ENCODE measurements at places on chromosomes 2 and 18. TPM values are rescaled to one million over a fixed set of nuclear protein-coding genes. Genes with fewer than 3 reads are reported as not detected.

Gene RNU2-63P
- not detected for total RNA-seq

Gene MERTK
- total RNA-seq = 1.8 TPM

Gene SCYGR4
- not detected for total RNA-seq

GRCh38 chr2:213162516-213163118, 11.2 kb upstream of the IKZF2 start:
- no peak for DNase-seq

DNA sequence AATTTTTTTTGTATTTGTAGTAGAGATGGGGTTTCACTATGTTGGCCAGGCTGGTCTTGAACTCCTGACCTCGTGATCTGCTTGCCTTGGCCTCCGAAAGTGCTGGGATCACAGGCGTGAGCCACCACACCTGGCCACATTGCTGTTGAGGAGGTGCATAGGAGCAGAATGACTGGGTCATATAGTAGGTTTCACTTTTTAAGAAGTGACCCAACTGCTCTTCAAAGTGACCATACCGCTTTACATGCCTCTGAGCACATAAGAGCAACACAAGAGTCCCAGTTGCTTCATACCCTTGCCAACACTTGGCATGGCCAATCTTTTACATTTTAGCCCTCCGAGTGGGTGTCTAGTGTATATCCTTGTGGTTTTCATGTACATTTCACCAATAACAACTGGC, 28.9 kb downstream of the RRM2 start:
- no peak for DNase-seq

Gene TMEM163
- 0.12 TPM for total RNA-seq

Gene TEX44
- total RNA-seq = not detected

DNA sequence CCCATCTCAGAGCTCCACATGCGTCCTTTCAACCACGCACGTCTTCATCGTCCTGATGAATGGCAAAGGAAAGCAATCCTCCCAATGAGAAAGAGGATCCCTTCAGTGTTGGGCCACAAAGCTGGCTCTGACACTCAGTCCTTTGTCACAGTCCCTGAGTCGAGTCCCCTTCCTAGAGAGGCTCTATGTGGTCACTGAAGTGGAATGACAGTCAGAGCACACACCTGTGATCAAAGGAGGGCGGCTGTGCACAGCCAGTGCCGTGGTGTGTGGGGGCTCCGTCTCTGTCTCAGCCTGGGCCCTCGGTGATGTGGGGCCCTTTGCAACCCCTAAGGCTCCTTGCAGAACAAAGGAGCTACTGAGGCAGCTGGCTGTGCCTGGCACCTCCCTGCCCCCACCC, 157.3 kb upstream of the APCDD1 start:
- DNase-seq = no peak

Gene LDLRAD4
- 12.4 TPM for total RNA-seq

DNA sequence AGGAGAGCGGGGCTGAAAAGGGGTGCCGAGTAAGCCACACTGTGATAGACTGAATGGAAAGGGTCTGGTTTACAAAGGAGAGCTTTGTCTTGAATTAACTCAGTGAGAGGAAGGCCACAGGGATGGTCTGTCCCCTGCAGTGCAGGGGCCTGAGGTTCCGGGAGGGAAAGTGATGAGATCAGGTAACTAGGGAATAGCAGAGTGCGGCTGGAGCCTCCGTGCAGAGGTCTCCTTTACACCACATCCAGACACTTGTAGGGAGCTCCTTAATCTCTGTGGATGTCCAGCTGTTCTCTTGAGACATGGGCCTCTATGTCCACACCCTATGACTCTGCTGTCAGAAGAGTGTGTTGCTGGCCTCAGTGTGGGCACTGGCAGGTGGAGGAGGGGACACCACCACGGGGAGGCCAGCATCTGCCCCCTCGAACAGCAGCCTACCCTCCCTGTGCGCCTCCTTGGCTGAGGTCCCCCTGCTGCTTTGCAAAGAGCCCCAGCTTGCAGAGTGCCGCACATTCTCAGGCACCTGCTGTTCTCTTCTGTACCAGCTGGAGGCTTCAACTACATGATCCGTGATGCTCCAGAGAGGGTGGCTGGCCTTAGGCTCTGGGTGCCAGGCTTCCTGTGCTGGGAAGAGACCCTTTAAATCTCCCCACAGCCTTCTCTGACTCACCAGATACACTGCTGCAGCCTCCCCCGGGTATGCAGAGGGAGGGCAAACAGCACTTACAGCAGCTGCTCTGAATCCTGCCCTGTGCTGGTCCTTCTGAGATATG, 25.9 kb downstream of the ENOSF1 start:
- DNase-seq = no peak

DNA sequence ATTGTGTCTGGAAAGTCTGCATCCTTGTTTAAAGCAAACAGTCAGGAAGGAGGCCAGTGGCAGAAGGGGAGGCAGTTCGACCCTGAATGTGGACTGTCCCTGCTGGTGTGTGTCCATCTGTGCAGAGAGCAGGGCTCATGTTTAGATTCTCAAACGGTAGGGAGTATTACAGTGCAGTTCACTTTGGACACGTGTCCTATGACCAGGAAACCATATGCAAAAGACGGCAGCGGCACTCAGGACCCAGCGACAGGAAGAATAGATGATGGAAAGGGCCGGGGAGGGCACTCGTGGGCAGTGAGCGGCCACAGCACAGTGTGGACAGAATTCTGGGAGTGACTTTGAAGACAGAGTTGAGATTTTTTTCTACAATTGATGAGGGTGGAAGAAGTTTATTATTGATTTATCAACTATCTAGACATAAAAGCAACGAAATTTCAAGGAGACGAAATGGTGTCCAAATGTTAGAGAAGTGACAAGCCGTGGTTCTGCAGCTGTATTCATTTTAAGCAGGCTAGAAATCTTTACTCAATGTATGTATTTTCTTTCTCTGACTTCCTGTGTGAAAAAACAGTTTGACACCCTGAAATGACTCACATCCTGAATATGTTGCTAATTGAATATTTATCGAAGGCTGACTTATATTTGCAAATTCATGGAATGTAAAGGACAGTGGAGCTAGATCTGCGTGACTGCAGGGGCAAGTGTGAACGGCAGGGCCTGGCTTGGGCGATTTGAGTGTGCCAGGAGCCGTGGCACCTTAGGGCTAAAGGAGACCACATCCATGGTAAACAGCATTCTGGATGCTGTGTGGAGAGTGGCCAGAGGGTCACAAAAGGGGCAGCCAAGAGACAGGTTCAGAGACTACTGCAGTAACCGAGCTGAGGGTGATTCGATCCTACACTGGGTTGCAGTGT, 214.2 kb downstream of the PTGR3 start:
- no peak for DNase-seq

- DNase-seq = no peak
Measured at GRCh38 chr2:224611938-224612337, 26.8 kb upstream of the CUL3 start.

GRCh38 chr2:86027922-86028765, 77.5 kb downstream of the POLR1A start:
- DNase-seq = no peak

GRCh38 chr2:162082681-162083080, 8.7 kb upstream of the DPP4 start:
- DNase-seq = no peak

Gene KCNJ3
- not detected for total RNA-seq

Gene FANCL
- total RNA-seq = 13.0 TPM

DNA sequence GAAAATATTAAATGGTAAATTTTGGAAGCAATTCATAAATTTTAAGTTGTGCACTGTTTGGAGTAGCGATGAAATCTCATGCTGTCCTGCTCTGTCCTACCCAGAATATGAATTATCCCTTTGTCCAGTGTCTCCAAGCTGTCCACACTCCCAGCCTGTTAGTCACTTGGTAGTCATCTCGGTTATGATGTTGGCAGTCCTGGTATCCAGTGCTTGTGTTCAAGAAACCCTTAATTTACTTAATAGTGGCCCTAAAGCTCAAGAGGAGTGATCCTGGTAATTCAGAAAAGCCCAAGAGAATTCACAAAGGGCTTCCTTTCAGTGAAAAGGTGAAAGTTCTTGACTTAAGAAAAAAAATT, 71.8 kb upstream of the STAM2 start:
- no peak for DNase-seq

GRCh38 chr18:12598181-12598930, 59.6 kb downstream of the SPIRE1 start:
- DNase-seq = no peak

DNA sequence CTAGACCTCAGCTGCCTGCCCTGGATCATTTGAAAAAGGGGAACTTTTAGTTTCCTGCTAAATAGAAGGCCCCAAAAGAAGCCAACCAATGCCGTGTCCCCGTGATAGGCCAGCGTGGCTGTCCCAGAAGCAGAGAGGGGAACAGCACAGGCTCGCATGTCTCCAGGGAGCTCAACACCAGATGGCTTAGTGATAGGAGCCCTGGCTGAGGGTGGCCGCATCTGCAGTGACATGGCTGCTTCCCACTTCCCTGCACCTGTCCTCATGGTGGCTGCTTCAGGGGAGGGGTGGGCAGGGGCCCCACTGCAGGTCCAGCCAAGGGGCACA, 79.6 kb downstream of the MBP start:
- no peak for DNase-seq

- no peak for DNase-seq
Measured at GRCh38 chr2:68426848-68427579, 40.1 kb downstream of the FBXO48 start.

DNA sequence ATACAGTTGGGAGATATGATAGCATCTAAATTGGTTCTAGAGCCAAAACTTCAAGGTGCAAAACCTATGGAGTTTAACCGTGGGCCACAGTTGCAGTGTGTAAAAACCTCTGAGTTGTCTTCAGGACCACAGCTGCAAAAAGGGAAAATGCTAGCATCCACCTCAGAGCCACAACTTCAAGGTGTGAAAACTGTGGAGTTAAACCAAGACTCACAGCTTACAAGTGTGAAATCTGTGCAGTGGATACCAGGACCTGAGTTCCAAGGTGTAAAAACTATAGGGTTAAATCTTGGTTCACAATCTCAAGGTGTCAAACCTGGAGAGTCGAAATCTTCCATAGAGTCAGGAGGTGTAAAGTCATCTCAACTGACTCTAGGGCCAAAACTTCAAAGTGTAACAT, 10.4 kb upstream of the ZNF512 start:
- DNase-seq = no peak

Gene OR6B2
- total RNA-seq = not detected

Gene COLEC12
- 6.5 TPM for total RNA-seq

DNA sequence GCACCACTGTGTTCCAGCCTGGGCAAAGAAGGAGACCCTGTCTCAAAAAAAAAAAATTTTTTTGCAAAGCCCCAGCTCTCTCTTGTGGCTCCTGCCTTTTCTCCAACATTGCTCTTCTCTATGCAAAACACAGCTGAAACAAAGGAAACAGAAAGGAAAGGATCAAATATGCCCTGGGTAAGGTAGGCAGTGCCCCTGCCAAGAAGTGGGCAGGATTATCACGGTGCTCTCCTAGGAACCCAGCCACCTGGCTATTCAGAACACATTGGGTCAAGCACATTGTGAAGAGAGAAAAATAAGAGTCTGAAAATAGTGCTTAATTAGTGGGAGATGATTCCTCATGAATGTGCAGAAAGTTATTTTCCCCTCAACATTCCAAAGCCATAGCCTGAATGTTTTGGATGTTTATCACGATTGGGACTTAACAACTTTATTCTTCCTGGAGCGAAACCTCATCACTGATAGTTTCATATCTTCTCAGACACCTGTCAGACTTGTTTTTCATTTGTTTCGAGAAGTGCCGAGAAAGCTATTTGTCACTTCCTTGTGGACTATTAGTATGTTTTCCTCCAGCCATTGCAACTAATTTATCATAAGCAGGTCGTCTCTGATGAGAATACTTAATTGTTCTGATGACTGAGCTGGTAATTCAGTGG, 42.7 kb upstream of the RPL31 start:
- no peak for DNase-seq

Gene CDH19
- 3.6 TPM for total RNA-seq

Gene IL1R2
- total RNA-seq = 24.1 TPM

Gene CNOT9
- total RNA-seq = 37.4 TPM

GRCh38 chr2:23703037-23703582, 223.8 kb downstream of the ATAD2B start:
- no peak for DNase-seq

Gene SLC4A5
- total RNA-seq = 1.7 TPM

- DNase-seq = no peak
Measured at GRCh38 chr18:12361770-12362378, 15.2 kb downstream of the AFG3L2 start.

- DNase-seq = no peak
Measured at GRCh38 chr2:28601616-28602015, 105.8 kb downstream of the PLB1 start.

DNA sequence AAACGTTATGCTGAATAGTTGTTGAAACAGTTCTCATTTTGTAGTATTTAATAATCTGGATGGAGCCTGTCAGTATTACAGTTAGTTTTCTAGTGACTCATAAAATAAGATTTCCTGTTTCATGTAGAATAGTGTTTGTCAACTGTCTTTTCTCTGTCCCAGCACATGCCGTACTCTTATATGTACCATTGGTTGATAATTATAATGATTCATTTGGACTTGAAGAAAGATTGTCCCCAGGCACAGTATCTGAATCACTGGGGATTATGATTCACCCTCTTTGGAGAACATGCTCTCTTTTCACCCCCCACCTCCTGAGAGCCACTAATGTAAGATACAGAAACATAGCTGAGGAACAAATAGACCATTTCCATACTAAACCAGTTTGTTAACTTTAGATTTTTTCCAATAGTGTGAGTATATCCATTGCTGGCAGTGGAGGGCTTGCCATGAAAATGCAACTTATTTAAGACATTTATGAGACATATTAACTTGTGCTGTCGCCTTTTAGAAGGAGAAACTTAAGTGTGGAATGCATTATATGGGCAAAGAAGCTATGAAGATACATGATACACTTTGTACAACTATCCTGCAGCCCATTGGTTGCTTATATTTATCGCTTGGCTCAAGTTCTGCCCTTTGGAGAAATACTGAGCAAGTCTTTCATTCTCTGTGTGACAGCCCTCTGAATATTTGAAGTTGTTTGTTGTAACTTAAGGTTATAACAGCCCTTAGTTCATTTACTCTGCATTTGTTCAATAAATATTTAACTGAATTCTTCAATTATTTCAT, 12.4 kb downstream of the COPS8 start:
- DNase-seq = no peak

Gene GALNT3
- 28.4 TPM for total RNA-seq

Gene HOXD12
- total RNA-seq = not detected

GRCh38 chr2:224975761-224976160, 66.5 kb downstream of the DOCK10 start:
- no peak for DNase-seq

DNA sequence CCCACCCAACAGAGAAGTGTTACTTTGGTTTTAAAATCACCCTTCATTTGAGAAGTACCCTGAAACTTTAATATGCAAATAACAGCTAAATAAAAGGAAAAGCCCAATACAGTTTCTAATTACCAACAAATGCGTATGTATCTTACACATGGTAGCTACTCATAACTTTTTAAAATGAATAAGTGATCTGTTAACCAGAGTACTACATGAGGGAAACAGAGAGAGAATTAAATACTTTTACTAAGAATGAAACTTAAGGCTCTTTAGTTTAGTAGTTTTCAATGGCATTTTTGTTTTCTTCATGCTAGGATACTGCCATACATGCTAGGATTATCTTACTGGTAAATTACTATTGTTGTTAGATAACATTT, 39.1 kb upstream of the NABP1 start:
- DNase-seq = no peak

GRCh38 chr2:126300348-126300747, 355.6 kb upstream of the GYPC start:
- DNase-seq = no peak

Gene IL37
- not detected for total RNA-seq

GRCh38 chr2:124542932-124543640, 518.0 kb downstream of the CNTNAP5 start:
- DNase-seq = no peak

Gene CHRND
- total RNA-seq = not detected

GRCh38 chr2:109155553-109156451, 26.8 kb downstream of the SH3RF3 start:
- no peak for DNase-seq

Gene VAMP8
- total RNA-seq = 144 TPM

Gene SOWAHC
- 47.9 TPM for total RNA-seq

All from esophagus squamous epithelium (tissue), 5 donors.